ENCODE measurements at places on chromosomes 3 and 15.

- DNase-seq, result no peak
These were observed 34.6 kb downstream of the FMN1 start for GRCh38 chr15:33159726-33160453.

DNA sequence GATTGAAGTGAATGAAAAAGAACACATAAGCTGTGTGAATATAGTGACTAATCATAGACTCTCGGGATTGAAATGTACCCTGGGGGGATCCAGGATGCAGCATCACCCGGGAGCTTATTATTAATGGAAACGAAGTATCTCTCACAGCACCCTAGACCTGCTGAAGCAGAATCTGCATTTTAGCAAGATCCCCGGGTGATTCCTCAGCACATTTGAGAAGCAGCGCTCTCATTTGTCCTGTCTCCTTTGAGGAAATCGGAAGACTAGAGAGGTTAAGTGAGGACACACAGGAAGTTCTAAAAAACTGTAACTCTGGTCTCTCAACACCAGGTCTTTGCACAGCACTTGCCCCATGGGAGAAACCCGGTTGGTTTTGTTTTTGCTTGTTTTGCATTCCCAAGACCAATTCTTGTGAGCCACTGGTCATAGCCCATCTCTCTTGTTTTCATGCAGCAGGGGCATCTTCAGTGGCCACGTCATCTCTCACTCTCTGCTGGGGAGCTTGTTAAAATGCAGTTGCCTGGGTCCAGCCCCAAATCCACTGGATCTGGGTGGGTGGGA lies 30.2 kb downstream of the ZNF710 start:
- no peak for DNase-seq

GRCh38 chr3:50674349-50675178 lies at the start of gene DOCK3:
TSS of gene DOCK3 (plus strand) at chr3:50674927. CDS start at chr3:50675264, 337 bp downstream.
- DNase-seq, result no peak

GRCh38 chr3:130743354-130743753 lies 3.3 kb downstream of the PIK3R4 start:
- no peak for DNase-seq

GRCh38 chr15:91941871-91942658 lies 88.6 kb downstream of the SLCO3A1 start:
- DNase-seq, result no peak

DNA sequence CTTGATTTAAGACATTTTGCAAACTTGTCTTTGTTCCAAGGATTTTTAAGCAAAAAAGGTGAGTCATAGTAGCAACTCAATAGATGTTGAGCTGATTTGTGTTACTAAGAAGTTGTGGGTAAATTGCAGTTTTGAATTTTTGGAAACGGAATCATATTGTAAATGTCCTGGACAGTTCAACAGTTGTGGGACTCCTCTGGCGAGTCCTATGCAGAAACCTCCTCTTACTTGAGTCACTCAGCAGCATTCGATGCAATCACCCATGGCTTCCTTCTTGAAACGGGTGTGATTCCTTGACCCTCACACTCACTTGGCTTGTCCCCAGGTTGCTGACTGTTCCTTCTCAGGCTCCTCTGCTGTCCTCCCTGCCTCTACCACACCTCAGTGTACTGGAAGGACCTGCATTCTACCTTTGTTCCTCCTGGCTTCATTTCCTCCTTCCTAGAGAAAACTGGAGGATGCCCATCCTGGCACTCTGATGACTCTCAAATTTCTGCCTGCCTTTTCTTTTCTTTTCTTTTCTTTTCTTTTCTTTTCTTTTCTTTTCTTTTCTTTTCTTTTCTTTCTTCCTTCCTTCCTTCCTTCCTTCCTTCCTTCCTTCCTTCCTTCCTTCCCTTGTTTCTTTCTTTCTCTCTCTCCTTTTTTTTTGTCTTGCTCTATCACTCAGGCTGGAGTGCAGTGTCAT lies 52.8 kb upstream of the DGKG start:
- peak; percentile 21 for DNase-seq

- DNase-seq, result no peak
These were observed 2.3 kb upstream of the MED12L start for GRCh38 chr3:151082880-151083838.

DNA sequence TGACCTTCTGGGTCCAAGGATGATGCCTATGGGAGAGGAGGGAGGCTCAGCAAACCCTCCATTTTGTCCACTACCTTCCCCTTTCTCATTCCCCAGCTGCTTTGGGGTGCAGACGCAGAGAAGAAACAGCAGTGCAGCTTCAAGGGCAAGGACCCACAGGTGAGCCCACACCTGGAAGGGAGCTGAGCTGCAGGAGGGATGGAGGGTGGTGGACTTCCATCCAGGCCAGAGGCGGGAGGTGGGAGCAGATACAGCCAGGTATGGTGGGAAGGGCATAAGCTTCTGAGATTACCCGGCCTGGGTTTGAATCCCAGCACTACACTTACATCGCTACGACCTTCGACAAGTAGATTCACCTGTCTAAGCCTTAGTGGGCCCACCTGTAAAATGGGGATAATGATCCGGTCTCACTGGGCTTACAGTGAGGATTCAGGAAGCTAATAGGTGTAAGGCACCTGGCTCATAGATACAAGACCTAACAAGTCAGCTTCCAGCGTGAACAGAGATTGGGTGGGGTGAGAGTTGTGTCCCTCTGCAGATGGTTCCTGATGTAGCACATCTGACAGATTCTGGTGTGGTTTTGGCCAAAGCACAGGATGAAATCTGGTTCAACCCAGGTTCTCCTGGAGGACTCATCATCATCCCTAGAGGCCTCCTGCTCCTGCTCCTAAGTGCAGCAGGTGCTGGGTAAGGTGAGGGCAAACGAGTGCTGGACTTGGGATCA lies 15.9 kb downstream of the CIB1 start:
- no peak for DNase-seq

DNA sequence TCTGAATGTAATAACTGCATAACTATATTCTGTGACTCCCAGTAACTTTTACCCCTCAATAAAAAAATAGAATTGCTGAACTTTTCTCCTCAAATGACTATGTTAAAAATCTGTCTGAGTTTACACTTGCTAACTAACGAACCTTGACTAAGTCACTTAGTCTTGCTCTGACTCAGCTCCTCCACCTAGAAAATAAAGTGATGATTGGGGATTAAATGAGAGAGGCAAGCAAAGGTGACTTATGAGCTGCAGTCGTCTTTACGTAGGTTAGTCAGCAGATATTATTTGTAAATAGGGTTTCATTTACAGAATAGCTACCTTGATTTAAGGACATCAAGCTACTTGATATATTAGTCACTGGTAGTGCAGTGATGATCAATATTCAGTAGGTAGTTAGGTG lies 476.9 kb downstream of the MECOM start:
- no peak for DNase-seq

DNA sequence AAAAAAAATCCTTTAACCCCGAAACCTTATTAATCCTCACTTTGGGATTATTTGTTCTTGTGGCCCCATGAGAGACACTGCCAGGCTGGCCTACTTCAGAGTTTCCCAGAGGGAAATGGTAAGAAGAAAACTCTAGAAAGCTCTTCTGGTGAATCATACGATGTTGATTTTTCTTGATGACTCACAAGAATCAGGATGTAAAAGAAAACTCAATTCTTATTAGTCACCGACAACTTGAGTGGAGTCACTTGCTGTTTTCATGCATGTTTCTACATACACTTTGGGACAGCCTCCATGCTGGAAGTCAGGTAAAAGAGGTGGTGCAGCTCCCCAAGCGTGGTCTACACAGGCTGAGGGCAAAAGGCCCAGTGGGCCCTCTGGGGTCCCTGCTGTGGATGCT lies 42.8 kb downstream of the MYO5C start:
- DNase-seq, result peak; percentile 74

DNA sequence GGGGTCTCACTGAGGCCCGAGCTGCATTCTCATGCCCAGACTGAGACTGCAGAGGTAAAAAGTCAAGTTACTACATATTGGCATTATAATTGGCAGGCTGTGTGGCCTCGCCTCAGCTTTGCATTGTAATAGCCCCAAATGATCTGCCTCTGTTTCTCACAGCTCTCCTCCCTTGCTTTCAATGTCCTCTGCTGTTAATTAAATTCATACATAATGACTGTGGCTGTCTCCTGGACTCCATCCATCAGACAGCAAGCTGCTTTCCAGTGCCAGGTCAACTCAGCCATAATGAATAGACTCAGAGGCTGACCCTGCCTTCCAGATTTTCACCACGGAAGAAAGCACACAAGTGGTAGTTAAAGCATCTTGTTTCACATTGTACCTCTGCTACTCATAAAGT lies 7.6 kb upstream of the RTP4 start:
- DNase-seq, result no peak

- DNase-seq, result no peak
These were observed 323.5 kb upstream of the ROPN1 start for GRCh38 chr3:124315215-124316033.

DNA sequence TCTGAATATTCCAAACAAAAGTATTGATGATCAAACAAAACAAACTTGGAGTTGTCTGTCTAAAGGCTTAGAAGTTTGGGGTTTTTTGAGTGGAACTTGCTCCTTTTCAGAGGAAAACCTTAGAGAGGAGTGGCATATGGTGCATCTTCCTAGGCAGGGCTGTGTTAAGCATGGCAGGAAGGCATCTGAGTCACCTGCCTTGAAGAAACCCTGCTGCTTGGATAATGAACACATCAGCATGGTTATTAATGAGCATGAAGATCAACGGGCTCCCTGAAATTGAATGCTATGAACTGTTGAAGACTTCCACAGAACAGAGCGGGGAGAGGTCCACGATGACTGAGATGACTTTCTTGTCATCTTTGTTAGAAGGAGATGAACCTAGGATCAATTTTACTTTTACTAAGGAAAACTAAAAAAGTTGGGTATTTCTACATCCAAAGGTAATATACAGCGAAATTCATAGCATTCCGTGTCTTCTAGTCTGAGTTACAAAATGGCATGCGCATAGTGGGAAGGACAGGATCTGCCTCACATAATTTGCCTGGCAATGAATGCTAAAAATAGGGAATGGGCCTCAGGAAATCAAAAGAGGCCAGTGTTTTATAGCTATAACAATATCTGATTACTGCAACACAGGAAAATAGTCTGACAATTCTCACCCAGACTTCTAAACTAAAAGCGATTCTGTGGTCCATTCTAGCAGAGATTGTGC lies 11.6 kb upstream of the TMED3 start:
- DNase-seq, result no peak

- DNase-seq, result no peak
These were observed 116.8 kb downstream of the SEMA6D start for GRCh38 chr15:47834093-47834492.

DNA sequence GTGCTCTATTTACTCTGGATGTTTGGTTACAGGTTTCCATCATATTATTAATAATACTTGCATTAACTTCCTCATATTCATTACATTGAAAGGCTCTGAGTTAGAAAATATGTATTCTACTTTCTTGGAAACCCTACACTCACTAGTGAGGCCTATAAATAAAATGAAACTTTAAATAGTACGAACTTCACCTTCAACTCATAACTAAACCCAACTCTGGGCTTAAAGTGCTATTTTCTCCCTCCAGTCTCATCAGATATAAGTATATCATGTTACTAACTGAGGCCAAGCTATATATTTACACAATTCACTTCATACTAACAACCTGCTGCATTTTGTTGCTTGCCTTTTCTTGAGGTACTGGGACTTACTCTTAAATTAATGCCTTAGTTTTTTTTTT lies 306.7 kb downstream of the TIGIT start:
- no peak for DNase-seq

- DNase-seq, result no peak
These were observed 34.3 kb downstream of the PRR23E start for GRCh38 chr3:127226946-127227842.

DNA sequence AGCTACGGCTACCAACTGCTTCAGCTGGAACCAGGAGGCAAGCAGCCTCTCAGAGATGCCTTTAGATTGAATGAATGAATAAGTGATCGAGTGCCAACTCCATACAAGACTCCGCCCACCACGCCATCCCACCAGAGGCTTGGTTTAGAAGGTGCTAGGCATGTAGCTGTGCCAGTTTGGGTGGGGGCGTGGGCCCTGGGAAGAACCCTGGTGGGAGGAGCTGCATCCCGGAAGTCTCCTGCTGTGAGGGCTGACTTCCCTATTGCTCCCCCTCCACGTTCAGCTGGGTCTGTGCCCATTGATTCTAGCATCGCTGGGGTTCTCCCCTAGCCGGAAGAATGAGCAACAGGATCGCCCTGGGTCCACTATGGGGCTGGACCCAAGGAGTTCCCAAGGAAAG lies 20.9 kb downstream of the LINGO1 start:
- no peak for DNase-seq

DNA sequence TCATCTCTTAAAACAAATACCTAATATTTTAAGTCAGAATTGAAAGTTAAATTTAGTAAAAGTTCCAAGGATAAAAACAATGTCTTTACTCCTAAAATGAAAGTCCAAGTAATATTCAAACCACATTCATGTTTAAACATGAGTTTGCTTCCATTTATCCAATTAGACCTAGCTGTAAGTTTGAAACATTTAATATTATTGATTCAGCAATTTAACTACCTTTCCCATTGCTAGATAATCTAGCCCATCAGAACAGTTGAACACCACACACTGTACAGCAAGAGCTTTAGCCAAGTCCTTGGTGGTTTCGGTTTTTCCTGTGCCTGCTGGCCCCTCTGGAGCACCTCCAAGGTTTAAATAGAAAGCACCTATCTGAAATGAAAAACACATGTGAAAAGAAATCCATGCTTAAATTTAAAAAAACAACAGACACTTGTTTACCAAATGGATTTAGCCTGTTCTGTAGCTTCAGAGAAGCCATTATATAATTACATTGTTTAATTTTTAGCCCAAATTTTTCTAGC lies 97.8 kb downstream of the DNAH12 start:
- DNase-seq, result peak; percentile 38

DNA sequence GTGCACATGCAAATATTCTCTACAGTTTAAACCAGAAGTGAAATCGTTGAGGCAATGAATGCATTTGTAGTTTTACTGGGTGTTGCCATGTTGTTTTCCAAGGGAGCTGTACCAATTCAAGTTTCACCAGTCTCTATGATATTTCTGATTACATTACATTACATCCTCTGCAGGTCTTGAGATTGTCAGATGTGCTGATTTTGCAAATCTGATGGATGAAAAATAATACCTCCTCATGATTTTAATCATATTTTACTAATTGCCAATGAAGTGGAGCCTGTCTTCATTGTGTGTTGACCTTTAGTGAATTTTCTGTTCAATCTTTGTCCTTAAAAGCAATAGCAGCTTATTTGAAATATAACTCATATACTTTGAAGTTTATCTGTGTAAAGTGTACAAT lies 282.4 kb downstream of the NR2F2 start:
- DNase-seq, result no peak

DNA sequence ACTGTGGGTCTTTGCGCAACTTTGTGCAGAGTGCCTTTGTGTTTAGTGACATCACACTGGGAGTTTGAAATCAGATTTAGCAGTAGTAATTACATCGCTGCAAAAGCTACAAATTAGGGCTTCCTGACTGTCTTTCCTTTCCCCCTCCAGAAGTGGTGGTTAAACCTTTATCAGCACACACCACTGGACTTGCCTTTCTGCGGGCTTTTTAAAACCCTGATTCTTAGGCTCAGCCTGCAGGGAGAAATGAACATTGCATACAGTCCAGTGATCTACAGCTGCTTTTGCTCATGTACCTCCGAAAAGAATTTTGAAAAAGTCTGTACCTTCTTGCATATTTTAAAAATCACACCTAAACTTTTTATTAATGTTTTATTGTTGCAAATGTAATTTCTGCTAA lies 219.7 kb upstream of the NAALADL2 start:
- no peak for DNase-seq

- no peak for DNase-seq
These were observed 25.8 kb downstream of the CRABP1 start for GRCh38 chr15:78365917-78366316.

GRCh38 chr3:104629038-104629437 lies 737.7 kb upstream of the ALCAM start:
- DNase-seq, result peak; percentile 16

GRCh38 chr3:139572847-139573672 lies 33.5 kb upstream of the RBP1 start:
- DNase-seq, result no peak

- DNase-seq, result no peak
These were observed 20.1 kb downstream of the GPR156 start for GRCh38 chr3:120264963-120265362.

All from HFF-Myc (cell line).